ENCODE measurements at places on chromosomes 5 and 9.

DNA sequence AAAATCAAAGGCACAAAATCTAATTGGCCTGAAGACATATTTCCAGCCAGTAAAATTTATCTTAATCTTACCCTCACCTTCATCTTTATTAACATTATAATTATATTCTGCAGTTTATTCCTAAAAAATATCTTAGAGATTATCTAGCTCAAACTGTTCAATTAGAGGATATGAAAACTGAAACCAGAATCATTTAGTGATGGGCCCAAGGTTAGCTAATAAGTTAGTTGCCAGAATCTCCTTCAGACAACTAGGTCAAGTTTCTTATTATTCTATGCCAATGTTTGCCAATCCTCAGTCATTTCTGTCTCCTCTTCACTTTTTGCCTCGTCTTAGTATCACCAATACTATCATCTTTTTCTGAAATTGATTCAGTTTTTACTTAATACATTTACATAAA is 56.0 kb upstream of the RASA1 start:
- no peak for DNase-seq

DNA sequence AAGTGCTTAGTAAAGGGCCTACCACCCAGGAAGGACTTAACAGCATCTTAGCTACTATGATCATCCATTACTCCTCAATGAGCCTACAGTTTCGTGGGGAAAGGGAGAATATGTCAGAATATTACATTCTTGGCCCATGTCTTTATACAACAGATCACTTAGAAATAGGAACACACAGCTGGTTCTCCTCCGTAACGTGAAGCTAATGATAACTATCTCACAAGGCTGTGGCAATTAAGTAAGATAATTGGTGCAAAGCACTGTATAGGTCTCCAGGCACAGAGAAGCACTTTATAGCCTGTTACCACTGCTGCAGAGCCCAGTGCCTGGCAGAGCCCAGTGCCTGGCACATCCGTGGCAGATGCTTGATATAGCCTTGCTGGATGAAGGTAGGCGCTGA is 347.6 kb downstream of the SLIT3 start:
- no peak for DNase-seq

DNA sequence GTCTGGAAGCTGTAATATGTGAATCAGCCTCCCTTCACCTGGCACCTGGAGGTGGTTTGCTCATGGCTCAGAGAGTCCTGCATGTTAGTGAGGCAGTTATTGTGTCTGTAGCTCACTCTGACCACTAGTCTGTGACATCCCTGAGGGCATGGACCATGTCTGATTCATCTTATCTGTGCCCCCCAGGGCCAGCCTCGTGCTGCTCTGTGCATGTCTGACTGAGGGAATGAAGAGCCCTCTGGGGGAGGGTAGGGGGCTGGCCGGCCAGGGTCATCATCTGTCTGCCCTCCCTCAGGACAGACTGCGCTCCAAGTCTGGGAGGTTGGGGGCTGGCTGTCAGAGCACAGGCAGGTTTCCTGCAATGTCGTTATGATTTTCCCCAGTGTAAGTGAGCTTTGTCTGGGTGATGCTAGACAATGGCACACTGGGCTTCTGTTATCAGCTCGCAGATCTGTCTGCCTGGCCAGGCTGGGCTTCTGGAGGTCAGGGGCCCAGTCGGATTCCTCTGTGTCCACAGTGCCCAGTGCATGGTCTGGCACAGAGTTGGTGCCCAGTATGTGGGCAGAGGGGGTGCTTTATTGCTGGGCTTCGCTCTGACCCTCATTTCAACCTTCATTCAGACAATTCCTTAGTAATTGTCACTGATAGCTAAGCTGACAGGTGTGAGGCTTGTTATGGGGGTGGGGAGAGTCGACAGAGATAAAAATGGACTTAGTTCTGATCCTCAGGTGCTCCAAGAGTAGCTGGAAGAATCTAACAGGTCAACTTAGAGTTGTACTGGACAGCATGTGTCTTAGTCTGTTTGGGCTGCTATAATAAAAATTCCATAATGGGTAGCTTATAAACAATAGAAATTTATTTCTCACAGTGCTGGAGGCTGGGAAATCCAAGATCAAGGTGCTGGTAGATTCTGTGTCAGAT is 85.7 kb upstream of the SHB start:
- no peak for DNase-seq

GRCh38 chr5:103587185-103587748 is 24.7 kb upstream of the NUDT12 start:
- no peak for DNase-seq

GRCh38 chr5:146646441-146646840 is 130.5 kb upstream of the GPR151 start:
- DNase-seq, result no peak

GRCh38 chr5:133627180-133627579 is 14.8 kb upstream of the FSTL4 start:
- no peak for DNase-seq

- no peak for DNase-seq
Observed at GRCh38 chr5:58767104-58767503, 184.2 kb downstream of the RAB3C start.
